ENCODE measurements at places on chromosomes 16 and 17. TPM values are rescaled to one million over a fixed set of nuclear protein-coding genes. Genes with fewer than 3 reads are reported as not detected.
A peak's percentile ranks its signal among the peaks of the same experiment; 100 is the strongest.

DNA sequence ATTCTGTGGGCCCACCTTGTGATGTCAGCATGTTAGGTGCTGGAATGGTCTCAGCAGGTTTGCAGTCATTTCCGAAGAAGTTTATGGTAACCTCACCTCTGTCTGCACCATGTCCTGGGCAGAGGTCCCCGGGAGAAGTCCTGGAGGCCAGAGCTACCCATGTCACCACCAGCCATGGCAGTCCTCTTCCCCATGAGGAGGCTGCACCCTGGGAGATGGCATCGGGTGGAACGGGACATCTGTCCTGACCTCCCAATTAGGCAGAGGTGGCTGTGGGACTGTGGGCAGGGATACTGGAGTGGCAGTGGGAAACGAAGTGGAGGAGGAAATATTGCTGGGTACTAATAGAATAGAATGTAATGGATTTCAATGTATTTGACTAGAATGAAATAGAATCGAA is 511.8 kb upstream of the WSB1 start:
- H3K27me3 ChIP-seq, result no peaks in the 10 kb centered on the region
- no peak overlapping the region for H3K4me3 ChIP-seq
- H3K27ac ChIP-seq, result no peak overlapping the region
- no peak for DNase-seq
- H3K36me3 ChIP-seq, result no peaks in the 10 kb centered on the region

GRCh38 chr16:11535494-11535893 is 51.2 kb downstream of the LITAF start:
- H3K36me3 ChIP-seq, result no peaks in the 10 kb centered on the region
- H3K27ac ChIP-seq, result no peak overlapping the region
- H3K27me3 ChIP-seq, result no peaks in the 10 kb centered on the region
- no peak for DNase-seq
- no peak overlapping the region for H3K4me3 ChIP-seq

The CCDC200 gene
- total RNA-seq, result not detected

GRCh38 chr17:9132944-9133610 is 111.8 kb downstream of the NTN1 start:
- H3K4me3 ChIP-seq, result no peak overlapping the region
- DNase-seq, result no peak
- H3K27me3 ChIP-seq, result no peaks in the 10 kb centered on the region
- H3K27ac ChIP-seq, result no peak overlapping the region

The SMTNL2 gene
- 15.6 TPM for total RNA-seq

- peaks cover 8% of the 10 kb centered on the region for H3K4me1 ChIP-seq
- H3K36me3 ChIP-seq, result no peaks in the 10 kb centered on the region
- no peak overlapping the region for H3K4me3 ChIP-seq
Observed at GRCh38 chr17:31531336-31531980, 140.0 kb downstream of the RAB11FIP4 start.

- no peak overlapping the region for H3K4me3 ChIP-seq
- H3K4me1 ChIP-seq, result no peaks in the 10 kb centered on the region
- no peaks in the 10 kb centered on the region for H3K27me3 ChIP-seq
- no peak for DNase-seq
- H3K27ac ChIP-seq, result peak overlapping the region; percentile 79
- no peaks in the 10 kb centered on the region for H3K36me3 ChIP-seq
Observed at GRCh38 chr17:353213-353837, 718 bp upstream of the RPH3AL start.

The OTOA gene
- not detected for total RNA-seq

GRCh38 chr16:82796047-82796446 is 169.3 kb downstream of the CDH13 start:
- H3K36me3 ChIP-seq, result peaks cover 6% of the 10 kb centered on the region
- no peak overlapping the region for H3K4me3 ChIP-seq
- H3K27me3 ChIP-seq, result no peaks in the 10 kb centered on the region
- no peak for DNase-seq

GRCh38 chr16:68078701-68079375 is 6.3 kb upstream of the NFATC3 start:
- no peaks in the 10 kb centered on the region for H3K27me3 ChIP-seq
- H3K4me3 ChIP-seq, result no peak overlapping the region
- H3K27ac ChIP-seq, result no peak overlapping the region

DNA sequence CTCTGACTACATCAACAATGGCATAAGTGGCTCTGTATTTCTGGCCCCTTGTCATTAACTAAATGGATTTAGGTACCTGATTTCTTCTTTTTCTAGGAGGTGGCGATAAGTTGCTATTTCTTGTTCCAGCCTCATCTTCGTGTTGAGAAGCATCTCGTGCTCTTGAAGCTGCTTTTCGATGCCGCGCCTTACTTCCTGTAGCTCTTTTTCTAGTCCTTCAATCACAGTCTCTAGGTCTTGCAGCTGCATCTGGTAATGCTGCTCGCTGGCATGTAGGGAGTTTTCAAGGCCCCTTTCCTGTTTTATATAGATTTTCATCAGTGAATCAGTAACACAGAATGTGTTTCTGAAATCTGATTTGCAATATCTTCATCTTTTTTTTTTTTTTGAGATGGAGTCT is 5.1 kb downstream of the KRT222 start:
- no peak overlapping the region for H3K27ac ChIP-seq
- H3K4me3 ChIP-seq, result no peak overlapping the region
- H3K27me3 ChIP-seq, result no peaks in the 10 kb centered on the region
- no peaks in the 10 kb centered on the region for H3K4me1 ChIP-seq
- DNase-seq, result no peak
- H3K36me3 ChIP-seq, result no peaks in the 10 kb centered on the region

The ACTG1 gene
- total RNA-seq, result 6,075 TPM

GRCh38 chr16:56295059-56295665 is 103.9 kb downstream of the GNAO1 start:
- no peak overlapping the region for H3K27ac ChIP-seq
- DNase-seq, result no peak
- no peak overlapping the region for H3K4me3 ChIP-seq
- H3K36me3 ChIP-seq, result no peaks in the 10 kb centered on the region

The GFER gene
- 2.7 TPM for total RNA-seq

The MAF gene
- total RNA-seq, result 41.1 TPM

The GLIS2 gene
- total RNA-seq, result 16.8 TPM

The ALOX12B gene
- not detected for total RNA-seq

GRCh38 chr16:88550246-88550661 is 19.9 kb upstream of the ZC3H18 start:
- no peak overlapping the region for H3K27ac ChIP-seq
- H3K27me3 ChIP-seq, result peaks cover 4% of the 10 kb centered on the region
- H3K4me1 ChIP-seq, result no peaks in the 10 kb centered on the region
- H3K4me3 ChIP-seq, result no peak overlapping the region
- DNase-seq, result no peak

The SNAI3 gene
- total RNA-seq, result not detected

- H3K4me3 ChIP-seq, result peak overlapping the region; percentile 65
- H3K36me3 ChIP-seq, result peaks cover 56% of the 10 kb centered on the region
- H3K27ac ChIP-seq, result no peak overlapping the region
- H3K4me1 ChIP-seq, result peaks cover 5% of the 10 kb centered on the region
Observed at GRCh38 chr17:81901167-81902022, 643 bp upstream of the NPB start.

DNA sequence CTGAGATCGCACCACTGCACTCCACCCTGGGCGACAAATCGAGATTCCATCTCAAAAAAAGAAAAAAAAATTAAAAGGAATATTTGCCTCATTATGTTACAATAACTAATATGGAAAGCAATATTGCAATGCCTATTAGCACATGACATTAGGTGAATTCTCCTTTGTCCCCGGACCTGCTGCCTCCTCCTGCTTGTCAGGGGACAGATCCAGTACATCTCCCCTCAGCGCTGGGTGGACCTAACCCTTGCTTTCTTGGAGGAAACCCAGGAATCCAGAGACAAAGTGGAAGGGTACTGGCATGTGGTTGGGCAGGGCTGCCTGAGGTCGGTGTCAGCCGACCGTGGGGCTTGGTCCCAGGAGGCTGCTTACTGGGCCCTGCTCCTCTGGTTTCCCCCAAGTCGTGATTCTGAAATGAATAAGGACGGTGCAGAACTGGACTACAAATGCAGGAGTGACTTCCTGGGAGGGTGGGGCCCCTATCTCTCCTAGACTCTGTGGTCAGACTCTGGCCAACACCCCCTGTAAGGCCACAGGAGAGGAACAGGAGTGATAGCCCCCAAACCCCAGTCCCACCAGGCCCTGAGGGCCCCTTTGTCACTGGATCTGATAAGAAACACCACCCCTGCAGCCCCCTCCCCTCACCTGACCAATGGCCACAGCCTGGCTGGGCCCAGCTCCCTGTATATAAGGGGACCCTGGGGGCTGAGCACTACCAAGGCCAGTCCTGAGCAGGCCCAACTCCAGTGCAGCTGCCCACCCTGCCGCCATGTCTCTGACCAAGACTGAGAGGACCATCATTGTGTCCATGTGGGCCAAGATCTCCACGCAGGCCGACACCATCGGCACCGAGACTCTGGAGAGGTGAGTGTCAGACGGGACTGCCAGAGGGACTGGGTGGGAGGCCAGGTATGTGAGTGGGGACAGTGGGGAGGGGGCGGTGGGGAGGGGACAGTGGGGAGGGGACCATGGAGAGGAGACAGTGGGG is at the start of gene HBZ:
HBZ (plus strand) TSS at position 504 of the 988 bp plus-strand sequence; CDS start at position 770, 266 bp downstream.
- no peak for DNase-seq
- H3K27ac ChIP-seq, result no peak within 1 kb of the TSS
- H3K27me3 ChIP-seq, result peaks cover 10% of the 10 kb centered on the region
- H3K4me1 ChIP-seq, result peaks cover 6% of the 10 kb centered on the region
- H3K36me3 ChIP-seq, result no peaks in the 10 kb centered on the region
- no peak within 1 kb of the TSS for H3K4me3 ChIP-seq

DNA sequence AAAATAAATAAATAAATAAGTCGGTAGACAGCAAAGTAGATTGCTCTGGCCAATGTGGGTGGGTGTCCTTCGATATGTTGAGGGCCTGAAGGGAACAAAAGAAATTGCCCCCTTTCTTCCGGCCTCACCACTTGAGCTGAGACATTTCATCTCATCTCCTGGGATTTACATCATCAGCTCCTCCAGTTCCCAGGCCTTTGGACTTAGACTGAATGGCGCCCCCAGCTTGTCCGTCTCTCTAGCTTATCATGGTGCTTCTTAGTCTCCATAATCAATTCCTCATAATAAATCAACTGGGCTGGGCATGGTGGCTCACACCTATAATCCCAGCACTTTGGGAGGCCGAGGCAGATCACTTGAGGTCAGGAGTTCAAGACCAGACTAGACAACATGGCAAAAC is 13.8 kb upstream of the HAP1 start:
- H3K4me3 ChIP-seq, result no peak overlapping the region
- H3K27me3 ChIP-seq, result no peaks in the 10 kb centered on the region
- no peaks in the 10 kb centered on the region for H3K4me1 ChIP-seq
- no peak overlapping the region for H3K27ac ChIP-seq

- H3K27ac ChIP-seq, result no peak overlapping the region
- no peak for DNase-seq
- no peaks in the 10 kb centered on the region for H3K4me1 ChIP-seq
- no peaks in the 10 kb centered on the region for H3K27me3 ChIP-seq
- no peak overlapping the region for H3K4me3 ChIP-seq
- peaks cover 4% of the 10 kb centered on the region for H3K36me3 ChIP-seq
Observed at GRCh38 chr16:81647527-81647926, 131.6 kb upstream of the PLCG2 start.

The MGAT5B gene
- not detected for total RNA-seq

DNA sequence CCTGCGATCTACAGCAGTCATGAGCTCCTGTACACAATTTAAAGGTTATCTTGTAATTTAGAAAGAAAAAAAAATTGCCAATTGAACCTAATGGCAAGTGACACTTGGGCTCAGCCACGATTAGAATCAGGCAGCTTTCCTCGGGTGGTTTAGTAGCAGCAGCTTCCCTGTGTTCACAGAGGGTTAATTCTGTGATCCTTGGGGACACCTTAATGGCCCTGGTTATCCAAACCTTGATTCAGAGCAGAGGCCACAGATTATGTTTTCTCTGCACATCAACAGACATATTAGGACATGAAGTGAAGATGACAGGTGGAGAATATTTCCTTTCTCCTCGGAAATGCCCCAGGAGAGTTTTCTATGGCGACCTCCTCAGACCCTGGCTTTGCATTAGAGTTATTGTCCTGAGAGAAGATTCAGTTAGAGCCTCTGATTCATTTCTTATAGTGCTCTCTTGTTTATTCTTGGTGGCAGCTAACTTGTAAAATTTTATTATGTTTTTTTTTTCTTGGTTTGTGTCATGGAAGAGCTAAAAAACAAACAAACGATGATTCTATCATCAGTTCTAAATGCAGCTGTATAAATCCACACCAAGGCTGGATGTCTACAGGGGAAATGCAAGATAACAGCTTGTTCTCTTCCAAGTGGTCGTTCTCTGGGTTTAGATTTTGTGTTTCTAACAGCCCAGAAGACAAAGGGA is 351.2 kb upstream of the DYNLRB2 start:
- no peaks in the 10 kb centered on the region for H3K4me1 ChIP-seq
- H3K27me3 ChIP-seq, result no peaks in the 10 kb centered on the region
- H3K4me3 ChIP-seq, result no peak overlapping the region
- H3K36me3 ChIP-seq, result no peaks in the 10 kb centered on the region

- H3K4me1 ChIP-seq, result no peaks in the 10 kb centered on the region
- H3K36me3 ChIP-seq, result no peaks in the 10 kb centered on the region
- H3K27ac ChIP-seq, result no peak overlapping the region
- DNase-seq, result no peak
Observed at GRCh38 chr17:63364944-63365343, 81.2 kb downstream of the CYB561 start.

- H3K36me3 ChIP-seq, result no peaks in the 10 kb centered on the region
- H3K4me1 ChIP-seq, result peaks cover 16% of the 10 kb centered on the region
- H3K4me3 ChIP-seq, result peak overlapping the region; percentile 96
- H3K27me3 ChIP-seq, result no peaks in the 10 kb centered on the region
Observed at GRCh38 chr16:74999219-74999608, 390 bp downstream of the ZNRF1 start.
